ENCODE measurements at places on chromosomes 6 and 20. TPM values are rescaled to one million over a fixed set of nuclear protein-coding genes. Genes with fewer than 3 reads are reported as not detected.

- no peak for ATAC-seq
These were observed 386.8 kb downstream of the PLCB1 start for GRCh38 chr20:8518878-8519277.

DNA sequence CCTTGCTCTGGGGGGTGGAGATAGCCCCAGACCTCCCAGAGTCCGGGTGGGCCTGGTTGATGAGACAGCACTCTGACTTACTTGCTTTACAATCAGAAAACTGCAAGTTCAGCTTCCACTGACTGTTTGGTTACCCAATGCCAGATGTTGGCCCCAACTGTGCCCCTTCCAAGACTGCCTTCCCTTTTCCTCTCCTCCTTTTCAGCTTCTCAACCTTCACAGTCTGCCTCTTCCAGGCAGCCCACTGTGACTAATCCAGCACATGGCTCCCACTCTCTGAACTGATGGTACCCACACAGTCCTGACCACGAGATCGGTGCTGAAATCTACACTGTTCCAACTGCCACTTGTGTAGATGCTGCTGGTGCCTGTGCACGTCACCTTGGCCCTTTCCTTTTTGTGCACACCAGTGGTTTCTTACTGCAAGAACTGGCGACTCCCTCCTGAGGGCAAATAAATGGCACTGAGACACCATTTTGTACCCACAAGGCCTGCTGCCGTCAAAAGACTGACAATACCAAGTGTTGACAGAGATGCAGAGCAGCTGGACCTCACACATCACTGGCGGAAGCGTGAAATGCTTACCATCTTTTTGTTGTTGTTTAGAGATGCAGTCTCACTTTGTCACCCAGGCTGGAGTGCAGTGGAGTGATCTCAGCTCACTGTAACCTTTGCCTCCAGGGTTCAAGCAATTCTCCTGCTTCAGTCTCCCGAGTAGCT is 1.8 kb upstream of the ARFGAP1 start:
- ATAC-seq: no peak

DNA sequence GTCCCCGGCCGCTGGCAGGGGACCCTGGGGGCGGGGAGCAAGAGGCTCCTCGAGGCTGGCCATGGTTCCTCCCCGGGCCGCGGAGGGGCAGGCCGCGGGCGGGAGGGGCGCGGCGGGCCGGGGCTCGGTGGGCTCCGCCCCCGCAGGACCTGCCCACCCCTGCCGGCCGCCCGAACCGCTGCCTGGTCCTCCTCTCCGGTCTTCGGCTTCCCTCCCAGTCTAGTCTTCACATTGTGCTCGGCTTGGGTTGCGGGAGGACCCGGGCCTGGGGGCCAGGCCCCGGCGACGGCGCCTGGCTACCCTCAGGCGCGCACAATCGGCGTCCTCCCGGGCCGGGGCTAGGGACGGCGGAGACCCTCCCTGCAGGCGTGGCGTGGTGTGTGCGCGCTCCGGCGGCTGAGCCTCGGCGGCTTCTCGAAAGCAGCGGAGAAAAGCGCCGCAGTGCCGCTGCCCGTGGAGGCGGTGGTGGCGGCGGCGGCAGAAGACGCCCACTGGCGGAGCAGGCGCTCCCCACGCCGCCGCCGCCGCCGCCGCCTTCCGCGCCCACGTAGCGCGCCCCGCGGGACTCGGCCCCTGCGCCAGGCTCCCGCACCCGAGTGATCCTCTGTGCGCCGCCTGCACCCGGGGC is at the start of gene PDE10A:
Gene PDE10A, minus strand, starts transcription at position 493 of the 628 bp plus-strand sequence. Its CDS starts 430 bp downstream, at position 63.
- ATAC-seq: peak; percentile 31

DNA sequence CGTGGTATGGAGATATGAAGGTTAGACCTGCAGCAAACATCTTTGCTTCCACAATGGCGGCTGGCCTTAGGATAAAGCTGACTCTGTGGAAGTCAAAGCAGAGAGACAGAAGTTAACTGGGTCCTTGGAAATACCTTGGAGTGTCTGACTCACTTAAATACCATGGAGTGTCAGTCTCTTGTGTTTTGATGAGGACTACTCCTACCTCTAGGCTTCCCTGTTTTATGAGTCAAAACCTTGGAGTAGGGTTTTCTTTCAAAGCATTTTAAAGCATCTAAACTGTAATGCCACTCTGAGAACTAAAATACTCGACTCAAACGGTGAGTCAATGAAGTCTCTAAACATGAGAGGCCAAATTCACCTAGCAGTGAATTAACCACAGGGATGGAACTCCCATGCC is 329.1 kb downstream of the SAMD5 start:
- no peak for ATAC-seq

- peak; percentile 72 for ATAC-seq
These were observed 6.2 kb downstream of the CSTL1 start for GRCh38 chr20:23445596-23446217.

ADAM33 gene
- total RNA-seq: 2.5 TPM

DNA sequence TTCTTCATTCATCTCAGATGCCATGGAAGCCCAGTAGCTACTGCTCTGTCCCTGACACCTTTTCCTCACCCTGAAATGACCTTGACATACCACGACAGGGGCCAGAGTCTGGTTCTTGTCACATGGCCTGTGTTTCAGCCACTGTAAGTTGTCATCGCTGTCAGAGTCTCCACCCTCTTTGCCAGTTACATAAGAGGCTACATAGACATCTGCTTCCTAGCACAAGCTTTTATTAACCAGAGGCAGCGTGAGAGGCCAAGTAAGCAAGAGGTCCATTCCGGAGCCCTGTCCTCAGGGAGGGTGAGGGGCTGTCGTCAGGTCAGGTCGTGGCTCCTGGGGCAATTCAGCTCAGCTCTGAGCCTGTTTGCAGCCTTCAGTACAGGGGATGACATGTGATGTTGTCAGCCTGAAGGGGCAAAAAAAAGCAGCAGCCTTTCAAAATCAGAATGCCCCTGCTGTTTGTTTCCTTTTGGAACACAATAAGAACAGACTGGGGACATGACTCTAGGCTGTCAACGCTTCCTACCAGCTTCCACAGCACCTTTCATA is 146.3 kb downstream of the MTFR2 start:
- ATAC-seq: no peak

- ATAC-seq: no peak
These were observed 492.9 kb downstream of the PHF3 start for GRCh38 chr6:64128301-64129024.

GRCh38 chr6:41733707-41734665 is 1.4 kb downstream of the TFEB start:
- ATAC-seq: peak; percentile 71

DNA sequence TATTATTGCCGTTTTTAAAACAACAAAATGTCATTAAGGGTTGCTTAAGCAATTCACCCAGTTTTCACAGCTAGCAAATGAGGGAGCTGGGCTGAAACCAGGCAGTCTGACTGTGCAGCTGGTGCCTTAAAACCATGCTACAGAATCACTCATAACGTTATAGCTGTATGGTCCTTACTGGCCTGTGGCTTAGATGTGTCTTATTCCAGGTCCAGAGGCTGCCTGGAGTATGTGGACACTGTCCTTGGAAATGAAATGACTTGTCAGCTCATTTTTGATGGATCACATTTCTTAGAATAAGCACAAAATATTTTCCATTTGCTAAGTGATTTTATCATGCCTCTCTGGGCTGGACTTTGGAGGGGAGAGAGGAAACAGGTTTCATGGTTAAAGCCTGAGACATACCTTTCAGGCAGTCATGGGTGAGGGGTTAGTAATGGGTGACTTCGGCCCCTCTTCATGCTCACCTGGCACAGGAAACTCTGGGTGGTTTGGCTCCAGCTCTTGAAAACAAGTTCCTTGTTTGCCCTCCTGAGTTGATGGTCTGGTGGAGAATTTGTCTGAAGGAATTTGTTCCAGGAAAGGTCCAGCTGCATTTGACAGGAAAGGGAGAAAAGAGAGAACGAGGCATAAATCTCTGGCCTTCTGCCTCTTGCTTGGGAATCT is 823.2 kb downstream of the DHX35 start:
- ATAC-seq: no peak

GRCh38 chr6:30778001-30778635 is 33.8 kb upstream of the IER3 start:
- no peak for ATAC-seq

DNA sequence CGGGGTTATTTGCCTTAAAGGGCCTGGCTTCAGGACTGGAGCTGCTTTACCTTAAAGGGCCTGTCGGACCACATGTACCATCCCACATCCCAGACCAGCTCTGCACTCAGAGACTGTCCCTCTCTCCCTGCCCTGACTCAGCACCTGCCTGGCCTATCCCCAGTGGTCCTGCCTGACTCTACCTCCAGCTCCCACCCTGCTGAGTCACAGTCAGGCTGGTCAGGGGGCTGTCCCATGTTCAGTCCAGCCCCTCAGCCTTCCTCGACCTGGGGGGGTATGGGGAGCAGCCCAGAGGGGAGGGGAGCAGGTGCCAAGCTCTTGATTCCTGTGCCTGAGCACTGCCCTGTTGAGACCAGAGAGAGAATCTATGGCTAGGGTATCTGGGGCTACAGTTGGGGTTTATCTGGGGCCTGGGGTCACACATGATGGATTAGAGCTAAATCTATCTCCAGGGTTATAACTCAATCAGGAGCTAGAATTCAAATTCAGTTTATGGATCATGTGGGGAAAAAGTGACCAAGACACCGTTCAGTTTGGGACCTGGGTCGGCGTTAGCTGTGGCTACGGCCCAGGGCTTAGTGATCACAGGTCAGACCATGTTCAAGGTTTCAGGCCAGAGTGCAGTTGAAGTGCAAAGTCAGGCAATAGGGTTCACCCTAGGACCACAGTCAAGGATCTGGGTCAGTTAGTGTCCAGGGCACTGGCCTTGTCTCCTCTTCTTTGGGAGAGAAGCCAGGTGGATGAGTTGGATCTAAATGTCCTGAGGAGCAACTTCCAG is 9.4 kb upstream of the TRIB3 start:
- ATAC-seq: peak; percentile 4

DDX43 gene
- 0.56 TPM for total RNA-seq

DNA sequence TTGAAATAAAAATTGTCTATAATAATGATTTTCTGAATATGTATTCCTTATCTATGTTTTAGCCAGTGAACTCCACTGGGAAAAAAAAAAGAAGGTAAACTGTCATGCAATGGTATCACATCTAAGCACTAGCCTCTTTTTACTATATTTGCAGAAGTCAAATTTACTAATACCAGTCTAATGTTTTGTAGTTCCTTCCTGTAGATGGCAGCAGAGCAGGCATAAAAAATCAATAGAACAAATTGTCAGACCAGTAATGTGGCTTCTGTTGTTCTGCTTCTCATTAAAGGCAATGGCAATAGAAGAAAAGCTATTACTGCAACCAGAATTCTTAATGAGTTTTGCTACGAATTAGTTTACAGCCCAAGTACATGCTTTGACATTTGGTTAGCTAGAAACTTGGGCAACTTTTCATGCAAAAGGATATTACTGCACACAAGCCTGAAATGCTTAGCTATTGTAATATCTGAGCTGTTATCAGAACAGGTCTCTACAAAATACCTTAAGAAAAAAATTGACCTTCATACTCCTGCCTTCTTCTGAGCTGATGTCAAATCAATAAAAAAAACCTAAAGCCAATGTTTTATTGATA is 476.9 kb downstream of the KHDRBS2 start:
- ATAC-seq: no peak

GRCh38 chr6:34543421-34543820 is 12.7 kb downstream of the SPDEF start:
- no peak for ATAC-seq

- ATAC-seq: no peak
These were observed 51.0 kb downstream of the POU3F2 start for GRCh38 chr6:98885330-98885729.

MEI4 gene
- not detected for total RNA-seq

DNA sequence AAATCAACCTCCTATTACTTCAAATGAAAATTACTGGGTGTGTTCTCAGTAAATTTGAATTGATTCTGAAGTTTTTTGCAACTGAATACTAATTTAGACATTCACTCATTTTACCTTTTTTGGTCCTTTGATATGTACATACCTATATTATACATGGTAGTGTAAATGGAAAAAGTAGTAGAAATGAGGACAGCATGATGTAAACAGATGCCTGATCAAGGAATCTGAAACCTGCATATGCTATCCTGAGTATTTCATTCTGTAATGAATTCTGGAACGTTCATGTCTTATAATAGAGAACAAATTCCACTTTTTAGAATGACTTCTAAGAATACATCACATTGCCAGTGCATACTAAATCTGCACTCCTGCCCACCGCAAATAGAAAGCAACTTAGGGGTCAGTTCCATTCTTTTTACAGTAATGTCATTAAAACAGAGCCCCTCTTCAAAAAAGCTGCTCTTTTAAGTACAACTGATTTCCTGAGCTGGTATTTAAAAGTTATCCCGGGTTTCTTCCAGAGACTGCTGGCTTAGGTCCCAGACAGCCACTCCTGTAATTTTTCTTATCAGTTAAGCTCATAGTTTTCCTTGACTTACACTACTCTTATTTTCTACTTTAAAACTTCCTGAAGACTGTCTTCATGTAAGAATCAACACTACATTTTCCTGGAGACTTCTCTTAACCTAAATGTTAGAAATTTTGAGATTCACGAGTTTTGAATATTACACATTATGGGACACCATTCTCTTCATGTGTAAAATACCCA is 48.4 kb downstream of the MAP3K7 start:
- no peak for ATAC-seq

GRCh38 chr6:158503846-158504245 is 56.0 kb upstream of the TMEM181 start:
- ATAC-seq: no peak

VNN1 gene
- total RNA-seq: 0.12 TPM

HLA-DQB2 gene
- 0.64 TPM for total RNA-seq

DNA sequence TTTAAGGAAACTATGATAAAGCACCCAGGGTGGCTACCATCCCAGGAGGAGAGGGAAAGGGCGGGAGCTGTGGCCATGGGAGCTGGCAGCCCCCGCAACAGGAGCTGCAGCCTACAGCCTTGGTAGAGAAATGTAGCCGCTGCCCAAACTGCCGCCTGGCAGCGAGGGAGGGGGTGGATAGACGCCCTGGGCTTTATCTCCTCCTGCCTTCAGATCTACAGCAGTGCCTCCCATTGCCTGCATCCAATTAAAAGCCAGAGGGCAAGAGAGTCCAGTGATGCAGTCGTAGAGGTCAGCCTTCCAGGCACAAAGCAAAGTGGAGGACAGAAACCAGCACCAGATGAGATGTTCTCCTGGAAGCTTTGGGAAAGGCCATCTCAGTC is 35.0 kb upstream of the ZFAND3 start:
- ATAC-seq: no peak

- ATAC-seq: no peak
These were observed 488.0 kb downstream of the BCKDHB start for GRCh38 chr6:80594461-80594860.

DNA sequence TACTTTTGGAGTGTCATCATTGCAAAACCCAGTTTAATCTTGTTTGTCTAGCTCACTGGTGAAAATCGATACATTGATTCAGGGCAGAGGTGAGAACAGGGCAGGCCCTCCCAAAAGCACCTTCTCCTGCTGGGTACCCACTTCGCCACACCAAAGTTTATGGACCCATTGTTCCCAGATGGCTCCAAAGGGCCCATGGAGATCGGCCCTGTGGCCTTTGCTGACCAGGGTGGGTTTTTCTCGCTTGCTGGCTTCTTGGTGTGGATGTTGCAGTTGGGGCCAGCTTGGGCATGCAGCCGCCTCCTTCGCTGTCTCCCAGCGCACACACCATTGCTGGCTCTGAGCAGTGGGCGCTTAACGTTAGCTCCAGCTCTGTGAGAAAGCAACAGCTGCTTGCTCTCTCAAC is 178.1 kb upstream of the PDE10A start:
- no peak for ATAC-seq

- ATAC-seq: no peak
These were observed 160.6 kb upstream of the MLN start for GRCh38 chr6:33964387-33964786.

TSPO2 gene
- not detected for total RNA-seq

All from esophagus mucosa (tissue), 1 donor.